ENCODE measurements at places on chromosomes 5 and 9. TPM values are rescaled to one million over a fixed set of nuclear protein-coding genes. Genes with fewer than 3 reads are reported as not detected.

CD74 gene
- total RNA-seq, result 279 TPM

RANBP17 gene
- total RNA-seq, result 24.3 TPM

CARTPT gene
- total RNA-seq, result not detected

PITX1 gene
- total RNA-seq, result 0.81 TPM

TMEM161B gene
- 17.2 TPM for total RNA-seq

DNA sequence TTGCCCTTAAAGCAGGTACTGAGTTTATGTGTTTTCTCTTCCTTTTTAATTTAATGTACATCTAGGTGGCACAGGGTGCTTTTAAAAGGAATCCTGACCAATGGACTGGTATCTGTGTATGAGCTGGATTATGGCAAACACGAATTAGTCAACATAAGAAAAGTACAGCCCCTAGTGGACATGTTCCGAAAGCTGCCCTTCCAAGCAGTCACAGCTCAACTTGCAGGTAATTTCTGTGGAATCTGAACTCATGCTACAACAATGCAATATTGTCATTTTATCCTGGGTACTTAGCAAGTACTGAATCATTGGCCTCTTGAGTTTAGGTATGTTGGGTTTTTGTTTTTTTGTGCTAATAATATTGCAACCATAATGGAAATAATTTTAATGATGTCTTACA, 14.4 kb upstream of the TMOD1 start:
- DNase-seq, result no peak

DNA sequence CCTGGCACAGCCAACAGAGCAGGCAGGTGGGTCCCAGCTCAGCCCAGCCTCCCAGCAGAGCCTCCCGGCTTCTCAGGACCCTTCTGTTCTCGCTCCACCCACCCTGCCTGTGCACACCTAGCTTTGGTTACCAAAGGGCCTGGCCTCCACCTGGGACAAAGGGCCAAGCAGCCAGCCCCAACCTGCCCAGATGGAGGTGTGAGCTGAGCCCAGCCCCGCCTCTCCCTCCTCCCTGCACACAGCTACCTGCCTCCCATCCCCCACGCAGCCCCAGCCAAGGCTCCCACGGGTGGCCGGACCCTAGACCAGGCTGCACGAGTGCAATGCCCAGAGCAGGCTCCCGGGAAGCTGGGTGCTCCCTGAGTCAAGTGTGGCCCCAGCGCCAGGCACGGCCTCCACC, 5.6 kb downstream of the TPRN start:
- no peak for DNase-seq

GRCh38 chr5:118506217-118506852, 482.0 kb downstream of the DTWD2 start:
- peak; percentile 42 for DNase-seq

GRCh38 chr9:103681435-103681834, 412.7 kb upstream of the SMC2 start:
- DNase-seq, result no peak

GRCh38 chr5:59449905-59450644, 443.5 kb downstream of the PDE4D start:
- no peak for DNase-seq

DNA sequence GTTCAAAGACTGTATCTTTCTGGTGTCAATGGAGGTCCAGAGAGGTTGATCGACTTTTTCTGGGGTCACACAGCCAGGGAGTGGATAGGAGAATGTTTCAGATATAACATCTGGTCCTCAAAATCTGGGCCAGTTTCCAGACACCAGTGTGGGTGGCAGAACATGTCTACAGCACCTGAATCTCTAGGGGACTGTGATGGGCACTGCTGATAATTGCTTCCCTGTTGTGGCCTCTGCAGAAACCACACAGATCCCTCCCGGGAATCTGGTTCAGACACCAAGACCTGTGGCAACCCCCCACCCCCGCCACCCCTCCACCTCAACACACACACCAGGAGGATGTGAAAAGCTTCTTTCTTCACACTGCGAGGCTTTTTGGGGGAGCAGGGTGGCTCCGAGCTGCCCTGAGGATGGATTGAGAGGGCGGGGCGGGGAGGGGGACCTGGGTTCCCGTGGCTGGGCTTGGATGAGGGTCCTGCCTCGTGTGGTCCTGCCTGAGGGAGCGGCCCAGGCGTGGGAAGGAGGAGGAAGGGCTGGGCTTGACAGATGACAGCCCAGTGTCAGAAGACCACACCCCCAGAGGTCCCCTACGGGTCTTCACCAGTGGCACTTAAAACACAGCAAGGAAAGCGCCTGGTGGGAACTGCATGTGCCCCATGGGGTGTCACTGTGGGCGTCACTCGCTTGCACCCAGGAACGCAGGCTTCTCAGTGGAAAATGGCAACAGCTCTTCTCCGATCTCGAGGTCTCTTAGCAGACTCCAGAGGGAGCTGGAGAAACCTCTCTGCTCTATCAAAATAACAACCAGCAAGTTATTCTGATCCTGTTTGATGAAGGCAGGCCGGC, 55.2 kb downstream of the TRIP13 start:
- DNase-seq, result peak; percentile 55

- no peak for DNase-seq
Observed at GRCh38 chr9:126862104-126862761, 1.8 kb downstream of the ZBTB34 start.

- DNase-seq, result no peak
Observed at GRCh38 chr5:36734422-36734821, 128.0 kb downstream of the SLC1A3 start.

- no peak for DNase-seq
Observed at GRCh38 chr9:98129451-98129881, 10.4 kb upstream of the TRIM14 start.

GRCh38 chr9:70814597-70814996, 306.8 kb downstream of the TRPM3 start:
- no peak for DNase-seq
